ENCODE measurements at places on chromosomes 11 and 22.
A peak's percentile ranks its signal among the peaks of the same experiment; 100 is the strongest.

GRCh38 chr11:46210133-46210636 lies 67.3 kb upstream of the CREB3L1 start:
- DNase-seq: no peak

- DNase-seq: no peak
Measured at GRCh38 chr22:46240907-46241306, 9.2 kb downstream of the CDPF1 start.

GRCh38 chr11:30788849-30789248 lies 202.7 kb upstream of the MPPED2 start:
- no peak for DNase-seq

DNA sequence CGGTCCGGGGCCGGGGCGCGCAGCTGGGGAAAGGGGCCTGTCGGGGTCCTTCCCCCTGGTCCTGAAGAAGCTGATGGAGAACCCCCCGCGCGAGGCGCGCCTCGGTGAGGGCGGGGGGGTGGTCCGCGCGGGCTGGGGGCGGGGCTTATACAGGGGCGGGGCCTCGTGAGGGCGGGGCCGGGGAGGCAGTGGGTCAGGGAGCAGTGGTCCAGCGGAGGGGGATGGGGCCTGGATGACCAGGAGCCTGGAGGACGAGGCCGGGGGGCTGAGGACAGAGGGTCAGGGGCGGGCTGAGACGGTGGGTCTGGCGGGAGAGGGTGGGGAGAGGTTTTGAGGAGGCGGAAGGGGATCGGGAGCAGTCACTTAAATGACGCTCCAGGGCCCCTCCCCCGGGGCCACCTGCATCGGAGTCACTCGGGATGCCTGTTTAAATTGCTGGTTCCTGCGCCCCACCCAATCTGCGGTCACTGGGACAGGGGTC lies 396 bp downstream of the TEF start:
- peak; percentile 81 for DNase-seq

GRCh38 chr22:36796552-36797175 lies 20.2 kb downstream of the PVALB start:
- DNase-seq: no peak

- peak; percentile 13 for DNase-seq
Measured at GRCh38 chr22:48874956-48875355, 952.7 kb downstream of the BRD1 start.

GRCh38 chr22:19819208-19819910 lies 35.3 kb downstream of the GNB1L start:
- no peak for DNase-seq

DNA sequence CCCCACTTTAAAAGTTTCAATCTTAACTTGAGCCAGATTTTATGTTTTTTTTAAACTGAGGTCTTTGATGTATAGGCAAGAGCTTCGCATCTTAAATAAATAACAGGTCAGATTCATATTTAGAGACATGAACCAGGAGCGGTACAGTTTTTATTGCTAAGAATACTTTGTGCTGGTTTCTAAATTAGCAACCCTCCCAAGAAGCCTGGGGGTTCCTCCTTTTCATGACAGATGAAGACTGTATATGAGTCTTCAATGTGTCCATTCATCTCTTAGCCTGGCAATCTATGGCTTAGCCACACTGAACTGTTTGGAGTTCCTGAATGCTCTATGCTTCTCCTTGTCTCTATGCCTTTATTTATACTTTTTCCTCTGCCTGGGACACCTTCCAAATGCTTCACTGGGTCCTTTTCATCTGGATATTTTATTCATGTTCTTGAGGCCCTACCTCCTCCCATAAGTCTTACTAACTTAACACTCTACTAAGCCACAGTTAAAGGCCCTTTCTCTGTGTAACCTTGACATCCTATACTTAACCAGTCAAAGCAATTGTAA lies 338.6 kb downstream of the INSC start:
- DNase-seq: no peak

- peak; percentile 50 for DNase-seq
Measured at GRCh38 chr11:35619116-35619854, 1.0 kb downstream of the FJX1 start.

GRCh38 chr11:102119997-102120396 lies 9.8 kb downstream of the YAP1 start:
- no peak for DNase-seq

GRCh38 chr11:69562302-69562701 lies 78.7 kb upstream of the CCND1 start:
- DNase-seq: no peak

DNA sequence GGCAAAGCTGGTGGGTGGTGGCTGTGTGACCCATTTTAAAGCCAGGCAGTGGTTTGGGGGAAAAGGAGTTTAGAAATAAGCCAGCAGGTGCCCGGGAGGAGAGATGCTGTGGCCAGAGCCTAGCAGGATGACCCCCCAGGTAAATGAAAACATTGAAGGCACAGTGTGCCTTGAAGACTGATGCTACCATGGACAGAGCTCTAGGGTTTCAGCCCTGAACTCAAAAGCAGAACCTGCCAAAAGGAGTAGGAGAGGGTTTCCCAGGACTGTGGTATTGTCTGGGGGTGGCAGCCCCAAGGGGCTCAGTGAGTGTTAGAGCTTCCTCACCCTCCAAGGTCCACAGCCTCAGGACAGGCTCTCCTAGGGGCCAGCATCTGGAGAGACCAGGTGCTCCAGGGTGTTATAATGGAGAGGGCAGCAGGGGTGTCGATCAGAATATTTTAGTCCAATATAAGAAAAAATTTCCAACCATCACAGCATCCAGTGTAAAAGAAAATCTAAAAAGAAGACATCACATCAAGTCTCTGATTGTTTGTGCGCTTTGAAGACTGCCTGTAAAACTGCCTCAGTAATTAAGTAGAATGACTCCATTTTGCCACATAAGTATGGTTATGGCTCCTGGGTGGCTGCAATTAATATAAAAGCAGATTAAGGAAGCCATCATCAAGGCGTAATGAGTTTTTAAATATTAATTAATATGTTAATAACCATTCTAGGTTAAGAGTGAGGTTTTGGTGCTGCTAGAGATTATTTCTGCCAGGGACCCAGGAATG lies 88.6 kb upstream of the LMO1 start:
- no peak for DNase-seq

- no peak for DNase-seq
Measured at GRCh38 chr11:8913961-8914660, 3.1 kb downstream of the AKIP1 start.

- no peak for DNase-seq
Measured at GRCh38 chr11:74948546-74948897, 369 bp downstream of the XRRA1 start.

GRCh38 chr11:86068138-86068871 lies 579 bp downstream of the PICALM start:
- DNase-seq: peak; percentile 59

DNA sequence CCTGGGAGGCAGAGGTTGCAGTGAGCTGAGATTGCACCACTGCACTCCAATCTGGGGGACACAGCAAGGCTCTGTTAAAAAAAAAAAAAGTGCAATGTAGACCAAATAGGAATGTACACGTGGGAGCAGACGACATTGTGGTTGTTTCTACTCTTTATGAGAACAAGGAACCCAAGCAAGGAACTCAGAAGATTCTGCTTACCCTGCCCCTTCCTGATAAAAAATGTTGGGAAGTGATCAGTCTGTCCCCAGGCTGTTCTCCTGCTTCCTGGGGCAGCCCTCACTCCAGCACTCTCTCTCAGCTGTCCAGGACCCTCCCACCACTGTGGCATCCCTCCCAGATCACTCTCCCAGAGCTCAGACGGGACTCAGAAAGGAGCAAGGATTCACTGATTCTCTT lies 31.8 kb downstream of the SLCO2B1 start:
- DNase-seq: no peak

DNA sequence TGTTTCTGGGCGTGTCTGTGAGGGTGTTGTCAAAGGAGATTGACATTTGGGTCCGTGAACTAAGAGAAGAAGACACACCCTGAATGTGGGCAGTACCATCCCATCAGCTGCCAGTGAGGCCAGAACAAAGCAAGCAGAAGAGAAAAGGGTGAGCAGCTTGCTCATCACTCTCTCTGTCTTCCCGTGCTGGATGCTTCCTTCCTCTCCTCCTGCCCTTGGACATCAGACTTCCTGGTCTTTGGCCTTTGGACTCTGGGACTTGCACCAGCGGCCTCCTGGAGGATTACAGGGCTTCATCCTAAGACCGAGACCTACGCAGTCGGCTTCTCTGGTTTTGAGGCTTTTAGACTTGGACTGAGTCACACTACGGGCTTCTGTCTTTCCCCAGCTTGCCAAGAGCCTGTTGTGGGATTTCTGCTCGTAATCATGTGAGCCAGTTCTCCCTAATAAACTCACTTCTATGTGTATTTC lies 18.8 kb downstream of the APOL2 start:
- DNase-seq: no peak

DNA sequence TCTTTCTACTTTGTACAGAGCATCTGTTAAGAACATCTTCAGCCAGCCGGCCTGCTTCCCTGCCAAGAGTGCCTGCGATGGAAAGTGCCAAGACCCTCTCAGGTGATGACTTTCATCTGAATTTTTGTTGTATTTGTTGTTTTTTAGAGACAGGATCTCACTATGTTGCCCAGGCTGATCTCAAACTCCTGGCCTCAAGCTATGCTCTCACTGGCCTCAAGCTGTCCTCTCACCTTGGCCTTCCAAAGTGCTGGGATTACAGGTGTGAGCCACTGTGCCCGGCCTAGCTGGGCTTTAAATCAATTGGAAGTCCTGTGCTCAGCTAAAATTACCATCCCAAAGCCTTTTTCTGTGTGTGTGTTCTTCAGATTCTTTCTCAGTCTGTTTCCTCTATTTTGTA lies 64.2 kb upstream of the ADORA2A start:
- DNase-seq: no peak

DNA sequence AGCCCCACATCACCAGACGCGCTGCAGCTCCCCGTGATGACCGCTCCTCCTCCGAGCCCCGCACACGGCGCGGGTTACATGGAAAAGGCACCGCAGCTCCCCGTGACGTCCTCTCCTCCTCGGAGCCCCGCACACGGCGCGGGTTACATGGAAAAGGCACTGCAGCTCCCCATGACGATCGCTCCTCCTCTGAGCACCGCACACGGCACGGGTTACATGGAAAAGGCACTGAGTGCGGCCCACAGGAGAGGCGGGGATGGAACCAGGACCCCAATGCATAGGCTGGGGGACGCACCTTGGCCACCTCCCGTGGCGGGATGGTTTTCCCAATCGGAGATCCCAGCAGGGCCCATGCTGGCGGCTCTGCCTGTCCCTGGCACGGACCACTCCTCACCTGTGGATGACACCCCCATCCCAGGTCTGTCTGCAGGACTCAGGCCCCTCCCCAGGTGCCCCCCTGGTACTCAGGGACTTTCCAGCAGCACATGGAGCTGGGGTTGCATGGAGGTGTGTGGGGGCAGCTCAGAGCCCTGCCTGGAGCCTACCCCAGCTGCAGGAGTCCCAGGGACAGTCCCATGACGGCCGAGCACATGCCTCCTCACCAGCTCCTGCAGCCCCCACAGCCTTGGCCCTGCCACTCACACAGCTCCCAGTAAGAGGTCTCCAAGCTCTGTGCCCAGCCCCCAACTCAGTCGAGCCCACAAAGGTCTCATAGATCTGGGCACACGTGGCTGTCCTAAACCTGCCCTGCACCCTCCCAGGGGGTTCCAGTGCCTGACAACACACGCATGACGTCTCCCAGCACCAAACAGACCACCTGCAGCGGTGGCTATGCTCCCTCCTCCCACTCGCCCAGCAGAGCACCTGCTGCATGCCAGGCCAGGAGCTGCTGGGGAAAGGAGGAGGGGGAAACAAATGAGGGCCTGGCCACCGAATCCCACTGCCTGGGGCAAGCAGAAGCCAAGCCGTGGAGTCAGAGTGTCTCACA lies 166.6 kb downstream of the BRD1 start:
- peak; percentile 37 for DNase-seq

DNA sequence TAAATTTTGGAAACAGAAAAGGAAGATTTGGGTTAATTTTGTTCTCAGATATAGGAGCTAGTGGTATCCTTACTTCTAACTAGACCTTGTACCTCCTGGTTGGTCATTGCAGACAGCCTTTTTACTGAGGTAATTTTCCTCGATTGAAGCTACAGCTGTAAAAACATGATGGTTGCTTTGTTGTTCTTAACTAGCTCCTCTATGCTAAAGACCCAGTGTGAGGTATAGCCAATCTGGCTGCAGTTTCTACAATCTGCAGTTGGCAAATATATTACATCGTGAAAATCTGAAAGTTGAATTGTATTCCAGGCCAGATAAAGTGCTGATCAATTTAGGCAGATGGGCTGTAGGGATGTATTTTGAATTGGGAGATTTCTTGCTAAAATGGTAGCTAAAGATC lies 116.5 kb downstream of the AASDHPPT start:
- no peak for DNase-seq

DNA sequence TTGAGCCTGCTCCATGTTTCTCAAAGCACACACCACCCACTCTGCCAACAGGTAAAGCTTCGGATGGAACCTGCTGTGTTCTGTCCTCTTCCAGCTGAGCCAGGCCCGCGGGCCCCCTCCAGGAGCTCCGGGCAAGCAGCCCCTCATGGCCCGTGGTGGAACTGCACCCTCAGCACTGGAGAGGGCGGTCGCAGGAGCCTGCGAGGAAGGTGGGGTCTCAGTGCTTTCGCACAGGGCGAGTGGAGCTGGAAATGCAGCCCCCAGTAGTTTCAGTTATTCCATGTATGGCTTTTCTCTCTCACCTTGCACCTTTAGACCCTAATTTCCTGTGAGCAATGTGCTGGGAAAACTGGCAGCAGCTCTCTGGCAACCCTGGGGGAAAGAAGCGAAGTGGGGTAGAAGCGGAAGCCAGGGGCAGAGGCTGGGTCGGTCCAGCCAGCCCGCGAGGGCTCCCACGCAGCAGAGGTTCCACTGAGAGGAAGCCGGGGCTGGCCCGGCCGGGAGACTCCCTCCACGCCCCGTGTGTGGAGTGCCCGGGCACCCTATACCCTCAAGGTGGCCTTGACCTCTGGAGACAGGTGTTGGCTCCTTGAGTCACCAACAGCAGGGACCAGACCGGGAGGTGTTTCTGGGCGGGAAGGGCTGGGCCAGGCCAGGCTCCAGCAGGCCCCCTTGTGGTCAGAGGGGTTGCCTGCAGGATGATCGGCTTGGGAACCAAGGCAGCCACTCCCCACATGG lies 119.9 kb upstream of the TMEM45B start:
- DNase-seq: peak; percentile 67

DNA sequence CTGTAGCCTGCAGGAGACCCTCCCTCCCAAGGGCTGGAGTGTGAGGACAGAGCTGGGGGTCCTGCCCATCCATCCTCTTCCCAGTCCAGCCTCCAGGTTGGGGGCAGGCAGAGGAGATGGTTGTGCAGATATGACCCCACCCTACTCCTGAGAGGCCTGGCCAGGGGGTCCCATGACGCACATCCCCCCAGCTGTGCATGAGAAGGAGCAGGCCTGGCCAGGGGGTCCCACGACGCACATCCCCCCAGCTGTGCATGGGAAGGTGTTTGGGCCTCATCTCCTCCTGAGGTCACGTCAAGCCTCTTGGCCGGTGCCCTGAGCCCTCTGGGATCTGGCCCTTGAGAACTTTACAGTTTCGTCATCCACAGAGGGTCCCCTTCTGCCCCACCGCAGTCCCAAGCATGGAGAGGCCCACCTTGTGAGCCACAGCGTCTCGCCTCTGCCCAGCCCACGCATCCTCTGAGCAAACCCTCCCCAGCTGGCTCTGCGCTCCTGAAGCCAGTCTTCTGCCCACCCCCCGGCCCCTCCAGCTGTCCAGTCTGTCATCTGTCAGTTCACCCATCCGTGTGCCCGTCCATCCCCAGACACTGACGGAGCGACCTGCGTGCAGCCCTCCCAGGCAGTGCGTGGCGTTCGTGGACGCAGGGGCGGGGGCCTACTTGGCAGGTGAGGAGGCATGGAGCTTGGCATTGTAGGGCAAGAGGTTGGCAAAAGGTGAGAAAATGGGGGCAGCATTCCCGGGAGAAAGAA lies 2.3 kb downstream of the ANO9 start:
- peak; percentile 37 for DNase-seq
